ENCODE measurements at places on chromosomes 2 and 18. TPM values are rescaled to one million over a fixed set of nuclear protein-coding genes. Genes with fewer than 3 reads are reported as not detected.

DNA sequence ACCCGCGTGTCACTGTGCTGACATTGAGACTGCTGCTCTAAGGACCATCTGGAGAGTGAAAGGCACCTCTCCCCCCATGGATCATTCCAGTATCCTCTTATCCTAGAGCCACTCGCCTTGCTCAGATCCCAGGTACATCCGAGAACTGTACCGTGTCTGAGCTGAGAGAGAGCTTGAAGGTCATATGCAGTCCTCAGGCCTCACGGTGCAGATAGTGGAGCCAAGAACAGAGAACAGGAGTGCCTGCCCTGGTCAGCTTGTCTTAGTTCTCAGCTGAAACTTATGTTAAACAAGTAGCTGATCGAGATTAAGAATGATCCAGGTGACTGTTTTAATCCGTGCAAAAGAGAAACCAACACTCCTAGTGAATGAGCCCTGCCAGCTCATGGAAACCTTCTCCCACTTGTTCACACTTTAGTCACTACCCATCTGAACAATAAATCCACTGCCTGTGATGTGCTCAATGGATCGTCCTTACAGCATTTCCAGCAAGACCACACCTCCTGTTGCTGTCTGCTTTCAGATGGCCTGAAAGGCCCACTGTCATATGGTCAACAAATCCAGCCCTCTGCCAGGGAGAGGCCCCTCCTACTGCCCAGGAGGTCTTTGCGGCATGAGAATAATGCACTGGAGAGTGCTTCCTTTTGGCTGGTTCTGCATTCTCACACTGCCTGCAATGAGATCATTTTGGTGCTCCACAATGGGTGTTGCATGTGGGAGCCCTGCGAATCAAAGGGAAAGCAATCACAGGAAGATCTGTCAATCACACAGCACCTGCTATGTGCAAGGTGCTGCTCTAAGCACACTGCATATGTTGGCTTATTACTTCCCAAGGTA is 43.7 kb upstream of the APCDD1 start:
- no peak for DNase-seq

- no peak for DNase-seq
These were observed 123.8 kb downstream of the AKAIN1 start for GRCh38 chr18:5073026-5073944.

HMSD gene
- 6.8 TPM for total RNA-seq

GRCh38 chr2:157895531-157895930 is 19.4 kb upstream of the ACVR1 start:
- DNase-seq = peak; percentile 11

DNA sequence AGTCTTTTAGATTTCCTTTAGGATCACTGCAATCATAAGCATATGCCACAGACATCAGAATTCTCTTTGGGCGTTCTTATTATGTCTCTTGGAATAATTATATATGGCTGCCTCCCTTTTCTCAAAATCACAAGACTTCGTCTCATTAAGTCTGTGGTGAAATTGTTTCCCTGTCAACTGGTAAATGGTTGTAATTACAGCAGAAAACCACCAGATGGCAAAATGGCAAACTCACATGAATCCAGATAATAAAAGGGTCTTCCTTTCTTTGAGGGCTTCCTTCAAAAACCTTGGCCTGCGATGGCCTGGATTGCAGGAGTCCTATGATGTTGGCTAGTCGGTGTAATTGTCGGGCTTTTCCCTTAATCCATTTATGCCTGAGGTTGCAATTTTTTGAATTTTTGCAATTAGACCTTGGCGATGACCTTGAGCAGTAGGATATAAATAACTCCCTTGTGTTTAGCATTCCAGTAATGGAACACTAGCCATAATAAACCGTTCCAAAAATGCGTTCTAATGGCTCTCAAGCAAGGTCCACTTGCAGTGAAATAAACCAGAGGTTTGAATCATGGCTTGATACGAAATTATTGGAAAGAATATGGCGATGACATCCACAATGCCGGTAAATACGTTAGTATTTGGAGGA is 656.4 kb downstream of the MBD2 start:
- DNase-seq = no peak

GRCh38 chr2:234204480-234204879 is 154.0 kb downstream of the SPP2 start:
- no peak for DNase-seq

DNA sequence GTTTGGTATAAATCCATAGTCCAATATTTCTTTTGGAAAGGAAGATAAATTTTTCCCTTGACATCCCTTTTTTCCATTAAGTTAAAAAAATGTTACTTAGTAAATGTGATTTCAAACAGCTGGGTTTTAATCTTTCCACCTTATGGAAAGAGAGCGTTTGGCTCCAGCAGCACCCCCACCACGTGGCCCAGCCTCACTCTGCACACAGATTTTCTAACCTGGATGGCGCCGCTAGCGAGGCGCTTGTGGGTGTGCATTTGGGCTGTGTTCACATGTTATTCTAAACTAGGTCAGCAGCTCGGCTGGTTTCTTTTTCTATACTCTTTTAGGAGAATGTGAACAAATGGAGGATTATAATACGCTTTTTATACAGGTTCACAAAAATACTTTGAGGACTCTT is 218.0 kb downstream of the LDLRAD4 start:
- peak; percentile 36 for DNase-seq

GRCh38 chr2:55165626-55166025 is 66.5 kb downstream of the CLHC1 start:
- DNase-seq = no peak

GRCh38 chr2:240135706-240136012 is 446 bp downstream of the COPS9 start:
- DNase-seq = no peak

- DNase-seq = no peak
These were observed 131.8 kb downstream of the NEDD4L start for GRCh38 chr18:58175786-58176176.

RBM44 gene
- total RNA-seq = 0.33 TPM

TRAK2 gene
- 18.4 TPM for total RNA-seq

ANO7 gene
- total RNA-seq = 0.63 TPM

GRCh38 chr2:86280191-86280667 is 57.2 kb downstream of the REEP1 start:
- DNase-seq = no peak

DNA sequence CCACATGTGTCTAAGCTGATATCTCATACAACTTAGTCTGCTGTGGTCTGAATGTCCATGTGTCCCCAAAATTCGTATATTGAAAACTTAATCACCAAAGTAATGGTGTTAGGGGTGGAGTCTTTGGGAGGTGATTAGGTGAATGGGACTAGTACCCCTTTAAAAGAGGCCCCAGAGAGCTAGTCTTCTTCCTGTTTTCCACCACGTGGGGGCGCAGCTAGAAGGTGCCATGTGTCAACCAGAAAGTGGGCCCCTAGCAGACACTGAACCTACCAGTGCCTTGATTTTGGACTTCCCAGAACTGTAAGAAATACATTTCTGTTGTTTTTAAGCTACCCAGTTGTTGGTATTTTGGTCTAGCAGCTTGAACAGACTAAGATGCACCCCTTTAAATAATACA is 86.6 kb downstream of the ASB1 start:
- DNase-seq = no peak

DNA sequence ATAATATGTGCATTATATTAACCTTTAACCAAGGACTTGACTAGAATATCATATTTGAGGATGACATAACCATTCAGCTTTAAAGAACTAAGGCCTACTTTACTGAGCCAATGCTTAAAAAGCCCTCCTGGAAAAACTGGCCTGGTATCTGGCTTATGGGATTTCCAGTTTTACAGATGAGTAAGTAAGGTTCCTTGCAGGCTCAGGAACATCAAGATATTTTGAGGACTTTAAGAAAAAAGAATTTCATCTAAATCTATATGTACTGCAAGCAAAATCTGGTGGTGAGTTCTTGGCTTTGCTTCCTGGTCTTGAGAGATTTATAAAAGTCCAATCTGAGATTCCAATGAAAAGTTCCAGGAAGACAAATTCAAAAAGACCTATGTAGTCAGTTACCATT is 417.0 kb upstream of the NRXN1 start:
- DNase-seq = no peak

ATP8B1 gene
- 0.13 TPM for total RNA-seq

DNA sequence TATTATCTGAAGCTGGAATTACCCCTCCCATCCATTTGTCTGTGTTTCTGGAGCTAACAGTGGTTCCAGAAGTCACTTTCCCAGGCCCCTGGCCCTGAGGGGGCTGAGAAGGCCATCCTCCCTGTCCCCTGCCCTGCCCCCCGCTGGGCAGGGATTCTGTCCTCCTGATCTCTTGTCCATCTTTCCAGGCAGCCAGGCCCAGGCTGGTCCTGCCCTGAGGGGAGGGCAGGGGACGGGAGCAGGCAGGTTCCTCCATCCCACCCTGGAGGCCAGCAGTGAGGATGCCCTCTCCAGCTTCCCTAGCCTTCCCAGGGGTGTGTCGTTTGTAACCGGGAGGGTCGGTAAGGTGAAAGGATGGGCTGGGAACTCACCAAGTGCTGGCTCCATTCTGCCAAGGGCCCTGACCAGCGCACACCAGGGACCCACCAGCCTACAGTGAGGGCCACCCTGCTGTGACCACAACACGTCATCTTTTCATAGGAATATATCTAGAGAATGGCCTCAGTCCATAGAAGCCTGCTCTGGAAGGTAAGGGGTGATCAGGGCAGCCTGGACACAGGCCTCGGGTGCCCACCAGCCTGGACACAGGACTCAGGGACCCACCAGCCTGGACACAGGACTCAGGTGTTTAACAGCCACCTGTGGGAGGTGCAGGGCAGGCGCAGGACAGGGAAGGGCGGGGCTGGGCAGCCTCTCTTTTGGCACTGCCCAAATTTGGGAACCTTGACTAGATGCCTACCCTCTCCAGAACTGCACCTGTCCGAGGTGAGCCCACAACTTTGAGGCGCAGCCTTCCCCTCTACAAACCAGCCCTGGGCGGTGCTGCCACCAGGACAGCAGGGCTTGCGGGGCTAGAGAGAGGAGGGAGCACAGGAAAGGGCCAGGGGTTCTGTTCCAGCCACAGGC is 35.8 kb upstream of the GPC1 start:
- DNase-seq = no peak

DNA sequence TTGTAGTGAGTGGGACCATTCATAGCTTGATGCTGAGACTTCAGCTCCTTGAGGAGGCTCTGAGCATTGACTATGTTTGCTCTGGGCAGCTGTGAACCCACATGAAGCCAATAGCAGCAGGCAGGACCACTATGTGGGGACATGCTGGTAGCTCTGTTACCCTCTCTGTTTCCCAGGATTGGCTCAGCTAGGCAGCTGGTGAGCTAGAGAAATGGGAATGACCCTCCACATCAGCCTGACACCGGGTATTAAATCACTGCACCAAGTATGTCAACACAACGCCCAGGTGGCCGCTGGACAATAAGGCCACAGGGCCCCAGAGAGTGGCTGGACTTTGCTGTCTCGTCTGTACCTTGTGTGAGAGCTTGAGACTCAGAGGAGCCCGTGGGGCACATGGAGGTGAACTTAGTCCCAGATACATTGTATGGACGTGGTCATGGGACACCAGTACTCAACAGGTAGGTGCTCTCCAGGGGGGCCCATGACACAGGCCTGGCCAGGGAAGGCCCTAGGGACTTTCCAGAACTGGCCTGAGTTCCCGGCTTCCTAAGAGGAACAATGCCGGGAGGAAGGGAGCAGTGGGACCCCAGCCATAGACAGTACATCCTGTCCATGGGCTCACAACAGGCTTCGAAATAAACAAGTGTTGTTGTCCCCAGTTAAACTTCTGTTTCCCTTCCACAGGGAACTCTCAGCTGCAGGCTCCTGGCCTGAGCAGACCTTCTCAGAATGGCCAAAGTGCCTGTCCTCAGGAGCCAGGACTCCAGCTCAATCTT is 35.2 kb downstream of the HS1BP3 start:
- no peak for DNase-seq

DNA sequence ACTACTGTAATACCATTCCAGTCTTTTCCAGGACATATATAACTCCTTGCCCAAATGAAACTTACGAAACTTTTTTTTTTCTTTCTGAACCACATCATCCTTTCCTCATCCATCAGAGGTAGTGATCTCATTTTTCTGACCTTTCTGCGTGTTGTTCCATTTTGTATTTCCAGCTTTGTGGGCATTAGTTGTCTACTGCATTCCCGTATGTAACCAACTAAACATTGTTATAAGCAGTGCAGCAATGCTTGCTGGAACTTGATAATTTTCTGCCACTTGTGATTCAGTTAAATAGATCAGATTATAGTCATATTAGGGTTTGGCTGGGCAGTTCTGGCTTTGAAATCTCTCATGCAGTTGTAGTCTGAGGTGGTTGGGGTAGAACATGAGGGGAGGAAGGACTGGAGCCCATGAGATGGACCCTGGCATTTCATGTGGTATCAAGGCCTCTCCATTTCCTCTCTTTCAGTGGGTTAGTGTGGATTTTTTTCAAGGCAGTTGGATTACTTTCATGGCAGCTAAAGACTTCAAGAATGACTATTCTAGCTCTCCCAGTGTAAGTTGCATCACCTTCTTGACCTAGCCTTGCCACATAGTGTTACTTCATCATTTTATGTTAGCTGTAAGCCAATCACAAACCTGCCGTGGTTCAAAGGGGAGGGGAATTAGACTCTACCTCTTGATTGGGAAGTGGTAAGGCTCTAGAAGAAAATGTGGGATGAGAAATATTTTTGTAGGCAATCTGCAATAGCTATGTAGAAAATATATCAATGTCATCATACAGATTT is 80.5 kb downstream of the EHBP1 start:
- DNase-seq = no peak

RGPD5 gene
- 37.5 TPM for total RNA-seq

- no peak for DNase-seq
These were observed 367.4 kb upstream of the MYT1L start for GRCh38 chr2:2698182-2699120.

GPR39 gene
- not detected for total RNA-seq

KIDINS220 gene
- 27.4 TPM for total RNA-seq

RNF125 gene
- 29.3 TPM for total RNA-seq

Measured in activated T-cell treated with anti-CD3 and anti-CD28 coated beads, Interleukin-2, amount 50 U/mL, for 4 hours (primary cell).